ENCODE measurements at places on chromosomes 6 and 20.

DNA sequence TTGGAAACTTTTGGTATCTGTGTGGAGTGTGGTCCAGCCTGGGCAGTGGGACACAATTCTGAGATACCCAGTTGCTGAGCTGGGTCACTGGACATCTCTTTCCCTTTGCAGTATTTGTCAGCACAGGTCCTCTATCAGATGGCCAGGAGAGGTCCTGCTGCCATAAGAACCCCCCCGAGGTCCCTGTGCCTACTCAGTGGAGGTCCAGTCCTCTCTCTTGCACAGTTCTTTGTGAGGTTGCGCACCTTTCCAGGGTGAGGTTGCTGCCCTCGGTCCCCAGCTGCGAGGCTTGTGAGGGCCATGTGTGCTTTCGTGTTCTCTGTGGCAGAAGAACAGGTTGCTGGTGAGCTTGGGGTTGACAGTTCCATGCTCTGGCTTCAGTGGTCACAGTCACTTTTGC lies 320.6 kb downstream of the QKI start:
- no peak for DNase-seq

GRCh38 chr6:134619077-134619476 lies 301.2 kb upstream of the SGK1 start:
- no peak for DNase-seq

DNA sequence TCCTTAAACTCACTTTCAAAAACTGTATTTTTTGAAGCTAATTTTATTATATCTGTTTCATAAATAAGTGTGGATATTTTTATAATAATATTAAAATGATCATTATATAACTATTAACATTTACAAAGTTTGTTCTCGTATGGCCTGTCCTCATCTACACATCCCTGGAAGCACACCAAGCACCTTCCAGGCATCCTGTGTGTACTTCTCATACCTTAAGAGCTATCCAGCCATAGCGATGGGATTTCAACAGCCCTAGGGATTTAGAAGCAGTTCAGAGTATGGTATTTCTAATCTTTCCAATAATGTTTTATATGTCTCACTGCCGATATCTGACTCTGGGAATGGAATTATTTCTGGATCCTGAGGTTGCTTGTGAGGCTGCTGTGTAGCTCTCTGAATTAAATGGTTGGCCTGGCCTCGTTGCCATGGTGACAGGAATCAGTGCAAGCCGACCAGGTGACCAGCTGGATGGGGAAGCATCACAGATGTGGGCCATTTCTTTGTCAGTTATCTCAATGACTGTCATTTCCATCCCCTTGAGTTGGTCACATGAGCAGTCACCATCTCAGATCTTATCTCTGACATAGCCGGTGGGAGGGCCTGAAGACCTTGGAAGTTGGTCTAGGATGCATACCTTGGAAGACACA lies 265.2 kb upstream of the RIN2 start:
- no peak for DNase-seq

- no peak for DNase-seq
Measured at GRCh38 chr6:126210398-126211075, 129.4 kb upstream of the CENPW start.

DNA sequence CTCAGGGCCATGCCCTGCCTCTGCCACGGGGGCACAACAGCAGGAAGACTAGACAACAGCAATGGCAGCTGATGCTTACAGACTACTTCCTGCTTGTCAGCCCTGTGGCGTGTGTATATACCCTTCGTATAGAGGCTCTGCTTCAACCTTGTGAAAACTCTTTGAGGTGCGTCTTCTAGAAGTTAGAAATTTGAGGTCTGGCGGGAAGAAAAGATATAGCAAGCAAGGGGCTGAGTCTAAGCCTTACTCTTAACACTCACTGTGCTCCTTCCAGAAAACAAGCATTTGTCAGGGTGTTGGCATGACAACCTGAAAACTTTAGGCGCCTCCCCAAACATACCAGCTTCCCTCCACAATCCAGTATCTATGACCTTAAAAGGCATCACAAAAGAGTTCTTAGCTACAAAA lies 33.3 kb downstream of the JPH2 start:
- no peak for DNase-seq

DNA sequence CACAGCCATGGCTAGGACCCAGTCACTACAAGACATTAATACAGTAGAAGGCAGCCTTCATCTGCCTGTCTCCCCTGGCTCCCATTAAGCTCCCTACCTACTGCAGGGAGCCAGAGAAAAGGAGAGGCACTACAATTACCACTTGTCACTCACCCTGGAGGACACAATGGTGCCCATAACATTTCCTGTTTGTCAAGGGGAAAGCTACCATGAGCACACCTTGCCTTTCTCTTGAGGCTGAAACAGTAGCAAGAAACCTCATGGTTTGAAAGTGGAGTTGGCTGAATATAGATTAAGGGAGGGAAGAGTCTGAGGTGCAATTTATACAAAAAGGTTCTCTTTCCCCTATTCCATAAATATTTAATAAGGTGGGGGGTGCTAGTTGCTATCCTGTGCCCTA lies 27.9 kb downstream of the STK38 start:
- DNase-seq, result no peak

DNA sequence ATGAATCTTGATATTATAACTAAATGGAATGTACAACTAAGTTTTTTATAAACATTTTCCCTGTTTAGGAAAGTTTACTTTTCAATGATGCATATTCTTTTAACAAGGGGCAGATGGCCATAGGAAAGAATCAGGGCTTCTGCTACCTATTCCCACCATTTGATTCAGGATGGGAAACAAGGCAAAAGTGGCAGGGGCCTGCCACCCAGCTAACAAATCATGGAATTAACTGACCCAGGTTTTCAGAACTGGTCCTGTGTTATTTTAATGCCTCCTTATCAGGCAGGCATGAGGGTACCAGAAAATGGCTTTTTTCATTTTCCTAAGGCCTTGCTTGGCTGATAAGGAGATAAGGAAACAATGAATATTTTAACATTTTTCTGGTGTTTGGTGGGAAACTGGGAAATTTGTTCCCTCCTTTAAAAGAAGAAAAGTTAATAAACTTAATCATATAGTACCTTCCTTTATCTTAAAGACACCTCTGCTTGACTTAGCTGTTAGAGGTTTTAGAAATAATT lies 6.7 kb downstream of the POU3F2 start:
- no peak for DNase-seq

DNA sequence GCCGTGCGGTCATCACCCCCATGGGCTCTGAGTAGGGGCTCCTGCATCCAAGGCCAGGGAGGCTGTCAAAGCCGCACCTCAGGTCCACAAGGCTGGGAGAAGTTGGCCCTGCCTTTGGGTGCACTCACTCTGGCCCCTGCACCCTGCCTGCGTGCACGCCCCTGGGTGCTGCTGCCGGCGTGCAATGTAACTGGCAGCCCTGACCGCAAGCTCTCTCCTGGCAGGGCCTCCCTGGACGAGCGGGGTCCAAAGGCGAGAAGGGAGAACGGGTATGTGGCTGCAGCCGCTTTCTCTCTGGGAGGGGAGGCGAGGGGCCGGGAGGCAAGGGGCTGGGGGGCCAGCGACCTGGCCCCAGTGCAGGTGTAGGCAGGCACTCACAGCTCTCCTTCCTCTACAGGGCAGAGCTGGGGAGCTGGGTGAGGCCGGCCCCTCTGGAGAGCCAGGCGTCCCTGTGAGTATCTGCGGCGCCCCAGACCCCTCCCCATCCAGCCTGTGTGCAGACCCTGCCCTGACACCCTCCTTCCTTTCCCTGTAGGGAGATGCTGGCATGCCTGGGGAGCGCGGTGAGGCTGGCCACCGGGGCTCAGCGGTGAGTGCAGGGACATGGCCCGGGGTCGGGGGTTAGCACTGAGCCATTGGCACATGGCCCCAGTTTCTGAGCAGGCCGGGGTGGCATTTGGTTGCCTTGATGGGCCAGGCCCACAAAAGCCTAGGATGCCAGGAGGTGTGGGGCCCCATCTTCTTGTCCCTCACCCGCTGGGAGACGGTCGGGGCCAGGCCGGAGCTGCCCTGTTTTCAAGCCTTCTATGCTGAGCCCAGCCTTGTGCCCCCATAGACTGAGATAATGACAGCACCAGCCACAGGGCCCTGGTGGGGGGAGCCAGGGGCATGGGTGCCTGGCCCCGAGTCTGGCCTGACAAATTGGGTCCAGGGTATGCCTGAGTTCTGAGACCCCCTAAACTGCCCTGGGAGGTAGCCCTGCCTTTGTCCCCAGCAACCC lies 12.7 kb downstream of the COL9A3 start:
- no peak for DNase-seq

GRCh38 chr6:56766806-56767178 lies 124.1 kb upstream of the DST start:
- no peak for DNase-seq

DNA sequence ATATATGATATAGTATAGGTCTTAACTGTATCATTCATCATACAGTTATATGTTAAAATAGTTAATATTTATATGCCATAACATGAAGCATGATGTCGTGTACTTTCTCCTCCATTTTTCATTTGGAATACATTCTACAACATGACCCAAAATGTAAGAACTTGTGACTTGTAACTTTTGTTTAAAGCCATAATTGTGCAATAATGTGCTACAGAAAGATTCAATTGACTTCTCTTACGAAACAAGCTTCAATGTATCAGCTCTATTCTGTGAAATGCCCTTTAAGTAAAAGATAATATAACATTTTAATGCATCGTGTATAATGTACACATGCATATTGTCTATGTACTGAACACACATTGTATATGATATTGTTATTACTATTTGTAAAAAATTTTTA lies 76.7 kb upstream of the FABP7 start:
- DNase-seq, result no peak

DNA sequence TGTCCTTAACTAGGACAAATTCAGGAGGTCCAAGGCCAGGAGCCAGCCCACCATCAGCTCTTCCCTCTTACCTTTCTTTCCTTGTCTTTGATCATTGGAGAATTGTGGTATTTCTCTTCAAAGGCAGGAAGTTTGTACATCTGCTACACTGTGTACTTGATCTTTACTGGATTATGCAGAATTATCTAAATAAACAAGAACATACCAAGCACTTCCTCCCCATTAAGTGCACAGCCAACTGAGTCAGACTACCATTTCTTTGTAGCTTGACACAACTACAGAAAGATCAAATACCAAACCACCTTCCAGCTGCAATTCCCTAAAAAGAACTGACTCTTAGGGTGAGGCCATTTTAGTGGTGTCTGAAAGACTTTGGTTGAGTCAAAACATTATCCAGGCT lies 195.1 kb downstream of the HDGFL1 start:
- no peak for DNase-seq

- no peak for DNase-seq
Measured at GRCh38 chr20:17679941-17680835, 1.9 kb downstream of the RRBP1 start.

GRCh38 chr6:160520043-160520904 lies 143.8 kb downstream of the LPA start:
- no peak for DNase-seq

DNA sequence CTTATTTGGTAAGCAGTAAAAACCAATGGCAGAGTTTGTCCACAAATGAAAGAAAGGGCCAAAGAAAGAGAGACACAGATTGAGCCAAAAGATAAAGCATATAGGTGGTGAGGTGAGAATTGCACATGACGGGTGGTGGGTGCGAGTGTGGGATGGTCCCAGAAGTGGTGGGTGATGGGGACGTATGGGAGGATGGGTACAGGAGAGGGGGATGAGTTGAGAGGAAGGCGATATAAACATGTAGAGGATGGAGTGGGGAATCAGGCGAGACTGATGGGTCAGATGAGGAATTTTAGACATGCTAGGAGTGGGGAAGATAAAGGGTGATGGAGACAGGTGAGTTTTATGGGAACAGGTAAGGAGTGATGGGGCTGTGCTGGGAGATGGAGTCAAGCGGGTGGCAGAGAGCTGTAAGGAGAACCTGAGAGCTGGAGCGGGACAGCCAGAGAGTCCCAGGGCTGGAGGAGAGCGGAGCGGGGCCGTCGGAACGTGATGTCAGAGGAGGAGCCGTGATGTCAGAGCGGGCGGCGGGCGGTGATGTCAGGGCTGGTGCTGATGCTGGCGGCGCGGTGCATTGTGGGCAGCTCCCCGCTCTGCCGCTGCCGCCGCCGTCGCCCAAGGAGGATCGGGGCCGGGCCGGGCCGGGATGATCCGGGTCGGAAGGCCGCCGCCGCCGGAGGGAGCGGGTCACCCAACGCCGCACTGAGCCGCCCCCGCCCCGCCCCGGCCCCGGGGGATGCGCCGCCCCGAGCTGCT lies at the start of gene TTBK1:
TSS of gene TTBK1 (plus strand) at position 574 of the 756 bp plus-strand sequence. CDS start 3,180 bp downstream, outside the sequence.
- DNase-seq, result no peak

GRCh38 chr20:47788741-47789080 lies 3.4 kb upstream of the SULF2 start:
- DNase-seq, result no peak

DNA sequence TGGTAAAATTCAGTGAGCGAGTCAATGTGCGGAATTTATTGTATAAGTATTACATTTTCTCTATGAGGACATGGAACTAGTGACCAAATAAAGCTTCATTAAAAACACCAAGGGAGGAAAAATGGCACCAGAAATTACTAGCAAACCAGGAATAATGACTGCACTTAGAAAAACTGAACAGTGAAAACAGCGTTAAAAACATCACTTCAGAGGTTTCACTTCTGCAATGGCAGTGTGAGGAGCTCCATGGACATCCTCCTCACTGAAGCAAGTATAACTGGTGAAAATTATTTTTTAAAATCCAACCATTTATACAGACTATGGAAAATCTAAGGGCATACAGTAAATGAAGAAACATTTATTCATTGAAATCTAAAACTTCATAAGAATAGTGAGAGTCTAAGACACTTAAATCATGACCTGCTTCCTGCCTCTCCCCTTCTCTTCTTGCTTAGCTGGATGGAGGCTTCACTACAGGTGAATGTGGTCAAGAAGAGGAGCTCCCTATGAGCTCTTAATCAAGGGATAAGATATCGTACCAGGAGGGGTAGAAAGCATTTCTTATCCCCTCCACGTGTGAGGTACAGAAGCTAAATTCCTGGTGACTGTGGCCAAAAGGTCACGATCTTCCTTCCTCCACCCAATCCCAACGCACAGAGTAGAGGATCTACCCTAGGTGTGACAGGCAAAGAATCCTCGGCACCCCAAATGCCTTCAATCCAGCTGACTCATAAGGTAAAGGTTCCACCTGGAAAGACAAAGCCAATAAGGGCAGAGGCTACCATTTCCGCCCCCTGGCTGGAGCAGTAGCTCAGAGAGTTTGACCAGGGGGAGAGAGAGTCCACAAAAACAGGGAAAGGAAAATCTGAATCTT lies 12.3 kb upstream of the ASF1A start:
- no peak for DNase-seq

- DNase-seq, result no peak
Measured at GRCh38 chr6:158157064-158157764, 10.8 kb downstream of the SERAC1 start.

- DNase-seq, result no peak
Measured at GRCh38 chr6:24923885-24924401, 11.8 kb downstream of the RIPOR2 start.

GRCh38 chr6:166420351-166420750 lies 37.6 kb upstream of the MPC1 start:
- no peak for DNase-seq

DNA sequence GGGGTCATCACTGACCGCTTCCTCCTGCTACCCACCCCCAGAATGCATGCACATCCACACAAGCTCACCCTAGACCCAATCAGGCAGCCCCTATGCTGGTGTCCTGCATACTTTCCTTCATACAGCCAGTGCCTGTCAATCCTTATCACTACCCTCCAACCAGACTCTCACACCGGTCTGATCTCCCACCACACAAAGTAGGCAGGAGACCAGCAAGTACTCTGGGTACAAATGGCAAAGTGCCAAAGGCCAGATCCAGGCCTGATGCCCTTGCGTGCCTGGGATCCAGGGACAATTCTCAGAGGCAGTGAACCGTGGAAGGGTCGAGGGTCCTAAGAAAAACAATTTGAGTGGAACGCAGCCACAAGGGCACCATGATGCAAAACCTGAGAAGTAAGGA lies 114.2 kb downstream of the HIVEP2 start:
- no peak for DNase-seq
